Daoy (cell line): ENCODE measurements at places on chromosomes 13 and 19. TPM values are rescaled to one million over a fixed set of nuclear protein-coding genes. Genes with fewer than 3 reads are reported as not detected.

- DNase-seq, result no peak
Measured at GRCh38 chr19:40803857-40804782, 5.1 kb downstream of the EGLN2 start.

FXYD7 gene
- total RNA-seq, result 0.29 TPM in 1 of 2 replicates, not detected in the other

DNA sequence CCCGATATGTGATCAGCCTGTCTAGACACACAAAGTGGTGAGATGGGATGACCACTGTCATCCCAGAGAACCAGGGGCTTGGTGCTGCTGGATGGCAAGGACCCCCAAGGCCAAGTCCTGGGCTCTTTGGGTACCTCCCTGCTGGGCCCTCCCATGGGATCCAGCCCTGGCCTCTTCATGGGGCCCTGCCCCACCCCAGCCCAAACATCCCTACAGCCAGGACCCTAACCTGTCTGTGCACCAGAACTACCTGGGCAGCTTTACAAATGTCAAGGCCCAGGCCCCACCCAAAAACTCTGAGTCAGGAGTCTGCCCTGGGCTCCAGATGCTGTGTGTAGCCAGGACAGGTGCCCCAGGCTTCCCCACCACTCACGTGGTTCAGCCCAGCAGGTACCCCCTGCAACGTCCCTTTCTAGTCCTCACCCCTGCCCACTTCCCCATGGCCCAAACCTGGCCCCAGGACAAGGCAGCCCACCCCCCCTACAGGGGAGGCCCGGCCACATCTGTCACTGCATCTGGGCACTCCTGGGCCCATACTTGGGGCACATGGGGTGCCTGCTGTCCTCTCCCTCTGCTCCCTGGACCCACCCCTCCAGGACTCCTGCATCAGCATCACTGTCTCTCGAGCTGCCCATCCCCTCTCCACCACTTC, 233.5 kb downstream of the TUBA3C start:
- DNase-seq, result no peak

DNA sequence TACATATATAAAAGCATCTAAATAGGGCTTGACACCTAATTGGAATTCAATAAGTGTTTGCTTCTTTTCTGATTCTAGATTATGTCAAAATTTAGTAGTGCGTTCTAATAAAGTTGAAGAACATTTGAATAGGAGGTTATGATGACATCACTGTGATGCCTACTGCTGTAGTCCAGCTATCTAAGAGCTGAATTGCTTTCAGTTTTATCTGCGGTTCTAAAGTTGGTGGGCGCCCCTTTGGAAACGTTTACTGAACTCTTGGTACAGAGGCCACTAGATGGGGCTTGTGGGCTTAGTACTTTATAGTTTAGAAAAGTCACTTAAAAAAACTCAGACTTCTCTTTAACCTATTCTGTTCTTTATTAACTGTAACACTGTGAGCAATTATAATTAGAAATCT, 776.9 kb downstream of the GPC5 start:
- DNase-seq, result no peak

ZNF816 gene
- total RNA-seq, result 6.3 and 15.1 TPM in 2 replicates

LHB gene
- total RNA-seq, result 0.60 and 4.0 TPM in 2 replicates

- DNase-seq, result peak; percentile 10
Measured at GRCh38 chr13:45658586-45659235, 43.2 kb upstream of the ERICH6B start.

GRCh38 chr13:23969647-23970046, 72.3 kb upstream of the C1QTNF9B start:
- DNase-seq, result no peak

DNA sequence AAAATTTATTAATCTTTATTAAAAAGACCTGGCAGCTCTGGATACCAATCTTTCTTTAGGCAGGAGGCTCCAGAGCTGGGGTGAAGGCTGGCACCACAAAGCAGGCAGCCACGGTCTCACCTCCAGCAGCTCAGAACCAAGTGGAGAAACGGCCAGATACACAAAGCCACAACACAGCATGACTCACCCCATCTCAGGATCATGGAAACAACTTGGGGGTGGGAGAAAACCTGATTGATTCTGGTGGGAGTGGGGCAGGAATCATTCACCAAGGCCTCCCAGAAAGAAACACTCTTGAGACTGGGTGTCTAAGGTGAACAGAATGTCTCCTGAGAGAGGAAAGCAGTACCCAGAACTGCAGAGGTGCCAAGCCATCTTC, 64.2 kb downstream of the CRYL1 start:
- peak; percentile 54 for DNase-seq

GRCh38 chr13:24899601-24900000, 135.6 kb downstream of the RNF17 start:
- DNase-seq, result no peak

ZNF57 gene
- 5.0 TPM in 2 replicates for total RNA-seq

GRCh38 chr19:48511321-48511731, 309 bp downstream of the LMTK3 start:
- no peak for DNase-seq

DNA sequence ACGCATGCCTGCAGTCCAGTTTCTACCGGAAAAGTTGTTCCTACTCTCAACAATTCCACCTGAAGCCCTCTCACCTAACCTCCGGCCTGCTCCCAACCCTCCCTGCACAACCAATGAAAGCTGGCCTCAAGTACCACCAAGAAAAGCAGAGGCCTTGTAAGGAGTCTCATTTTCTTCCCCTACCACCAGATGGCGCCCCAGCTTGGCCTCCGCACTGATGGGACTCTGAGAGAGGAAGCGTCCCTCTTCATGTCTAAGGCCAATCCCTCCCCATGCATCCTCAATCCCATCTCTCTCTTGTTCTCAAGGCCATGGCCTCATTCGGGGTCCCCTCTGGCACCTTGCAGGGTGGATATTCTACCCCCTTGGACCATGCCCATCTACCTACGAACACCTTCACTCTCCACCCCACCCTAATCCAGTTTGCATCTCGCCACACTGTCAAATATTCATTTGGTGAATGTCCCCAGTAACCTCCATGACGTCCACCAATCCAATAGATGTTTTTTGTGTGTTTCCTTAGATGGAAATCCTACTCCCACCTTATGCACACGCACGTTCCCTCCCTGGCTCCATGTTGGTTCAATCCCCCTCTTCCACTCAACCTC, 412.8 kb downstream of the ZNF536 start:
- DNase-seq, result peak; percentile 69

GRCh38 chr13:74077792-74078191, 56.4 kb downstream of the KLF12 start:
- DNase-seq, result no peak

GRCh38 chr13:19657872-19658591, 24.6 kb downstream of the MPHOSPH8 start:
- no peak for DNase-seq

PRTN3 gene
- total RNA-seq, result not detected in 2 replicates

GRCh38 chr13:103517066-103517767, 451.0 kb upstream of the SLC10A2 start:
- no peak for DNase-seq

DNA sequence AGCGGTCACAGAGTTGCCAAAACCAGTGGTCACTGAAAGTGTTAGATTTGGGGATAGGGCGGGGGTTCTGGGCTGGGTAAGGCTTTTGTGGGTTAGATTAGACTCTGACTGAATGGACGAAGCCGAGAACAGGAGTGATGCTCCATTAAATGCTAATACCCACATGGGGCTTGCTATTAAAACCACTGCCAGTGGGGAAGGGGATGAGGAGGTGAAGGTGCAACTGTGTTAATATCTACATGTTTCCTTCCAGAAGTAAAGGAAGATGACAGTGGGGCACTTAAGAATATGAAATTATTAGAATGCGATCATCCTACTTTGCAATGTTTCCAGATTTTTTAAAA, 573 bp upstream of the ZNF614 start:
- DNase-seq, result no peak

SPC24 gene
- 54.7 and 94.6 TPM in 2 replicates for total RNA-seq

DNA sequence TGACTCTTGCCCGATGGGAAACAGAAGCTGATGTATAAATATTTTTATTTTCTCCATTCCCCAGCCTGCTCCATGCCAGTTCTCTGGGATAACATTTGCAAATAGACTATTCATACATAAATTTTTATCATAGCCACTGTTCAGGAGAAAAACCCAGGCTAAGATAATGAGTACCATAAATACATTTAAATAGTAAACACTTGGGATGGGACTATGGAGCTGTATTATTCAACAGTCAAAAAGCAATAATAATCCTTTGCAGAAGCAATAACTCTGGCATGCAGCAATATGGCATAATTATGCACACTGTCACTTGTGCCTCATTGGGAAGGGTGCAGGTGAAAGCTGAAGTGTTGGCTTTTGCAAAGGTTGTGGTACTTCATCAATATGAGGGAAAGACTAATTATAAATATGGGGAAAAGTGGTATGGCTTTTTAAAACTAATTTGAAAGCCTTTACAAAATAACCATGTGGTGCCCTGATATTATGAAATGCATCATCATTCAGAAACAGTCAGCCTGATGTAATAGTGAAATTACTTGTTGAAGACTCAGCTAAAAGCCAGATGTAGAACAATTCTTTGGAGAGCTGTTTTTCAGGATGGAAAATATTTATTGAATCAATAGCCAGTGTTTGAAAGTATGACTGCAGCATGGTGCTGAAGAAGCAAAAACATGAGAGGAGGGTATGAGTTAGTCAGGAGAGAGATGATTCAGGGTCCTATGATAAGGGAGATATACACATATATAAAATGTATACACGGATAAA, 2476.7 kb downstream of the PCDH9 start:
- no peak for DNase-seq

- DNase-seq, result no peak
Measured at GRCh38 chr19:41587838-41588210, 11.9 kb downstream of the CEACAM21 start.

GRCh38 chr13:24223341-24224231, 63.1 kb downstream of the SPATA13 start:
- no peak for DNase-seq

ZNF763 gene
- not detected in 2 replicates for total RNA-seq

GRCh38 chr19:39119830-39120229, 5.8 kb upstream of the PAK4 start:
- DNase-seq, result no peak

- no peak for DNase-seq
Measured at GRCh38 chr13:87656306-87656705, 14.9 kb upstream of the SLITRK5 start.

DNA sequence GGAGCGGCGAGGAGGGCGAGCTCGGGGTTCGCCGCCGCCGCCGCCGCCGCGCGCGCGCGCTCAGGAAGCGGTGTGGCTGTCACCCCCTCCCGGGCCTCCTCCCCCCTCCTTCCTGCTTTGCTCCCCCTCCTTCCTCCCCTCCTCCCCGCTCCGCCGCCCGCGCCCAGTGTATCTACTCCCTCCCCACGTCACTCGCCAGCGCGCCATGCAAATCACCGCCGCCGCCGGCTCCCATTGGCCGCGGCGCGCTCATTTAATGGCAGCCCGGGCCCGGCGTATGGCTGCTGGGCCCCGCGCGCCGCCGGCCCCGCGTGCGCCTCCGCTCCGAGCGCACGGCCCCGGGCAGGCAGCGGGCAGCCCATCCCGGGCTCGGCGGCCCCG, 335 bp upstream of the SOX1 start:
- peak; percentile 95 for DNase-seq

ZNF730 gene
- total RNA-seq, result 2.0 and 4.2 TPM in 2 replicates

LACC1 gene
- total RNA-seq, result 5.2 and 8.6 TPM in 2 replicates

CEACAM3 gene
- total RNA-seq, result not detected in 2 replicates

GRCh38 chr13:31056644-31057271, 104.9 kb downstream of the HSPH1 start:
- DNase-seq, result no peak

DNA sequence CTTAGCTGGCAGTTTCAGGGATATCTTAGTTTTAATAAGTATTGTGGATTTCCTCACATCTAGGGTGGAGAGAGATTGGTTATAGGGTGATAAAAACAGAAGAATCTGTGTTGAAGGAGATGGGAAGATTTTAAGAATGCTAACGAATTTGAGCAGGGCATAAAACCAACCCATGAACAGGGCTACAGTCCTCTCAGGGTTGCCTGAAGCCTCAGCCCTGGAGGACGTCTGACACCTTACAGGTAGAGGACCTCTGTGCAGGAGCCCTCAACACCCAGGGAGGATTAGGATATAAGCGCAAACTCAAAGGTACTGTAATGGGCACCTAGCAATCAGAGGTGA, 461 bp upstream of the WASF3 start:
- no peak for DNase-seq

GRCh38 chr13:53137779-53138178, 109.2 kb downstream of the OLFM4 start:
- peak; percentile 62 for DNase-seq

- no peak for DNase-seq
Measured at GRCh38 chr13:38697628-38698333, 10.9 kb downstream of the FREM2 start.

ZNF790 gene
- 4.0 and 12.7 TPM in 2 replicates for total RNA-seq

DNA sequence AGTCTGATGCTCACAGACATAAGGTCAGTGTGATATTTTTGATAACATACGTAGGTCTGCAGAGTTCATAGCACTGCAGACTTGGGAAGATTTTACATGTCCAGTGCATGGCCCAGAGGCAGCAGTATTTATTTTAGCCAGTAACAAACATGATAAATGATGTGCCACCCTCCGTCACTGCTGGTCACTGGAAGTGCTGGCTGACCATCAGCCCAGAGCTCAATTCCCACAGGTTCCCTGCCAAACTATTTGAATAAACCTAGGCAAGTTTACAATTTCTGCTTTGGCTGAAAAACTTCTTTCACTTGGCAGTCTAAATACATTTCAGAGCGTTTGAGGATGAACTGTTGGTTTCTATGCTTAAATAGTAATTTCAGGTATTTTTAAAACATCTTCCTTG, 135.5 kb upstream of the EDNRB start:
- DNase-seq, result no peak

CACNG7 gene
- 0.29 and 0.54 TPM in 2 replicates for total RNA-seq

- DNase-seq, result peak; percentile 69
Measured at GRCh38 chr19:10193790-10194499, 808 bp downstream of the DNMT1 start.

PSG7 gene
- total RNA-seq, result not detected in 2 replicates

DNA sequence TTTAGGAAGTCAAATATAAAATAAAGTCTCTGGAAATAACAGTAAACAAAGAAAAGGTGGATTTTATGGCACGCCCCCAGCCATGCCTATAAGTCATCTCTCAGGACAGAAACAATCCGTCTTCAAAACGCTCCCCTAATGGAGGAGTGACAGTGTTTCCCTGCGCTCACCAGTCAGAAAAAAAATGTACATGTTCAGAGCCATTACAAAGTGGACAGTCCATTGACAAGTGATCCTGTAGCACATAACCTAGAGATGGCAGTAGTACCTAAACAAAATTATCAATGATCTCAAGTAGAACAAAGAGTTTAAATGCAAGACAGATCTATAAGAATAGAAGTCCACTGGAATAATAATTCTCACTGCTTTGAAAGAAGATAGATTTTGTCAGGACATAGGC, 891.7 kb upstream of the MIR17HG start:
- no peak for DNase-seq

- no peak for DNase-seq
Measured at GRCh38 chr19:45323671-45324081, 1.0 kb upstream of the CKM start.

ODAD3 gene
- not detected in 2 replicates for total RNA-seq

- DNase-seq, result no peak
Measured at GRCh38 chr13:29118471-29118870, 298.3 kb downstream of the MTUS2 start.

KCTD4 gene
- total RNA-seq, result not detected in 2 replicates
